Daoy (cell line): ENCODE measurements at places on chromosomes 6 and 20.

DNA sequence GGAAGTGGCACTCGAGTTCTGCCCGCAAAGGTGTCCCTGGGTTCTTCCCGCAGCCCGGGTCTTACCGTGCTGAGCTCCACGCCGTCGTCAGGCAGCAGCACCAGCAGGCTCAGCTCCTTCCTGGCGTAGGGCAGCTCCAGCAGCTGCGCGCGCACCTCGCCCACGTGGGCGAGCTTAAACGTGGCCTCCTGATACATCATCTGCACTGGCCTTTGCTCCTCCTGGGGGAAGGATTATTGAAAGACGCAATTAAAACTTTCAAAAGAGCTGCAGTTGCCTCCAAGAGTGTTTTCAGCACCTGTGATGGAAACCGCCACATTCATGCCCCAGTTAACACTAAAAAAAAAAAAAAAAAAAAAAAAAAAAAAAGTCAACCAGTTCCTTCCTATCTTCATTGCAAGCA lies 11.3 kb downstream of the SERPINB9 start:
- no peak for DNase-seq

- peak; percentile 99 for DNase-seq
Measured at GRCh38 chr6:89080281-89081128, at the start of gene PNRC1. PNRC1 (plus strand) TSS chr6:89080751; CDS start chr6:89080895, 144 bp downstream.

DNA sequence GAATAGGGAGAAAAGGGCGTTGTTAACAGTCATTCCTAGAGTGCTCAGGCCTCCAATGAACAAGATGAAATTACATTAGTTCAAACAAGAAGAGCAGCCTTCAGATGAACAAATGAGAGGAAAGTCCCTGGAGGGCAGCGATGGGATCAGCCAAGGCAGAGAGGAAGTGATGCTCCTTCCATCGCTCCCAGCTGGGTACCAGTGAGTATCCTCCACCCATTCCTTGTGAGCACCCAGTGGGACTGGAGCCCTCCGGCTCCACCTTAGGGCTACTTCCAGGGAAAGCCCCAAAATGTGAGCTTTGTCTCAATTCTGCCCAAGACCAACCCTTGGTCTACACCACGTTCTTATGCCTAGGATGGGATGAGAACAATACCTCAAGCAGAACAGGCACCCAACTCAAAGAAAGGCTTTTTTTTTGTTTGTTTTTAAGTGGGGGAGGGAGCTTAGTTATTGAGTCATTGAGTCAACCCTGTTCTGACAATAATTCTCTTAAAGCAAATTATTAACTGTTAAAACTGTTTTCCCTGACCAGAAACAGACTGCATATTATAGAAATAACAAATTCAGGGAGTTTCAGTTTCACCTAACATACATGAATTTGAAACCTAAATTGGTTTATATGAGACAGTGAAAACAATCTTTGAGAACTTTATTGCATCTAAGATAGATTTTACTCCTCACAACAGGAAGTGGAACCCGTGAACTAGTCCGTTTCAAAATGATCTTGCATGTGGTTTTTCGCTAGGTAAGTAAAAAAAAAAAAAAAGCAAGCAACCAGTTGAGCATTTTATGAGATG lies 106.9 kb downstream of the IPCEF1 start:
- DNase-seq, result no peak

- DNase-seq, result no peak
Measured at GRCh38 chr6:43283905-43284304, 14.2 kb upstream of the SLC22A7 start.

- no peak for DNase-seq
Measured at GRCh38 chr20:17507032-17507431, 24.1 kb downstream of the BFSP1 start.

DNA sequence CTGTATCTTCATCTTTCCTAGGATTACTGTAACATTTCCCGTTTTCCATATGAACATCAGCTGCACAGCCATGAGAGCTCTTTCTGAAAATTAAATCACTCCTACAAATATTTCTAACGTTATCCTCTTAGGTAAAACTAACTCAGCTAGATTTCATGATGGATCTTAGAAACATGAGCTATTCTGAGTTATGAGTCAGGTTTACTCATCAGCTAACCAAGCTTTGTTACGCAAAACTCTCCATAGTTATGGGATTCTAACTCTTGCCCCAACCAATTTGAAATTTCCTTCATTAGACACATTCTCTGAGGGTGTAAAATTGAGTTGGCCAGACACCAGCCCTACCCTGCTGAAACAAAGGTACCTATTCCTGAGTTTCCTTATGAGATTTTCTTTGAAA lies 14.0 kb downstream of the DEFB110 start:
- peak; percentile 11 for DNase-seq

- no peak for DNase-seq
Measured at GRCh38 chr6:63624091-63624490, 11.5 kb upstream of the PHF3 start.

DNA sequence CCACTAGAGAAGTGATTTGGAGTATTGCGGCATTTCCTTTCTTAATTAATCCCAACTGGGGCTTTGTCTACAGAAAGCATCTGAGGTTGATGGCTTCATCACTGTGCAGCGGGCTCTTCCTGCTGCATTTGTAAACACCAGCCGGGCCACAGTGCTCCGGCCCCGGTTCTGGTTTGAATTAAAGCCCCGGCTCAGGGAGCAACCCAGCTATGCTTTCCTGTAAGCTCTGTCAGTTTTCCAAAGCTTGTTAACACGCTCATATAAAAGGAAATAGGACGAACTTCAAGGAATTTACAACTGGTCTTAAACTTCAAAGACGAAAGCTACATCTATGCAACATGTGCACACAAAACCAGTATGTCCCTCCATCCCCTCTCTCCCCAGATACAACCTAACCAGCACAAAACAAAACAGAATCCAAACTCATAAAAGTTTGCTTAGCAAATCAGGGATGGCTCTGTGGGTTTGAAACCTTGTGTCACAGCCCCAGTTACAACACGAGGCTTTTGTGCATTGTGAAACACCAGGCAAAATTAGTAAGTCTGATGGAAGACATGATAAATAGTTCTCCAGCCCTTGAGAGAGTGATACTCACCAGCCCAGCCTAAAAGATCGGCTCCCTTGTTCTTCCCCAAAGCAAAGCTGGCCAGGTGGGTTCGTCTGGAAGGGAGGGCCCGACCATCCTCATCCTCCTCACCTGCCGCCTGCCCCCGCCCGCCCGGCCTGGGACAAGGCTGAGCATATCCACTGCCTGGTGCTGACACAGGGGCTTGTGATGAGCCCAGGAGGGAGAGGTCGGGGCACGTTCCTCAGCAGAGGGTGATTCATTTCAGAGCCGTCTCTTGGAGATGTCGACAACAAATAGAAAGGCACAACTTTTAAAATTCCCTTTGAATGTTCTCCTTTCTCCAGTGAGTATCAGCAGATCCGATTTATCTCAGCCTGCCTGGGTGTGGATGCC lies 197.9 kb downstream of the TFAP2C start:
- DNase-seq, result no peak

DNA sequence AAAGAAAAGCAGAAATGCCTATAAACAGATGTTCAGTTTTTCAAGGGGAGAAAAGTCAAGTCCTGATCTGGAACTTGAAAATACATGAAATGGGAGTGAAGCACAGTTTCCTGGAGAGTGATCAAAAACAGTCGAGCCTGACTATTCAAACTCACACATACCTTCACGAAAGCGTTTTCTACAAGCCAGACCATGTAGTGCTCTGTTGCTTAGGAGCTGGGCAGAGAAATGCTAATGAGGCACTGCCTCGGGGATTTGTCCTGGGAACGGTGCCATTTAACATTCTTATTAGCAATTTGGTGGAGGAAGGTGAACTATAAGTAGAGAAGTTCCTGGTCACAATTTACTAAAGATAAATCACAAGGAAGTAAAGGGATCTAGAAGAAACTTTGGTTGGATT lies 5.9 kb downstream of the NHSL1 start:
- peak; percentile 35 for DNase-seq

- no peak for DNase-seq
Measured at GRCh38 chr6:30557683-30557981, 537 bp downstream of the PRR3 start.

- no peak for DNase-seq
Measured at GRCh38 chr6:13759025-13759424, 47.4 kb upstream of the RANBP9 start.

- no peak for DNase-seq
Measured at GRCh38 chr6:71222671-71223070, 65.9 kb upstream of the OGFRL1 start.

DNA sequence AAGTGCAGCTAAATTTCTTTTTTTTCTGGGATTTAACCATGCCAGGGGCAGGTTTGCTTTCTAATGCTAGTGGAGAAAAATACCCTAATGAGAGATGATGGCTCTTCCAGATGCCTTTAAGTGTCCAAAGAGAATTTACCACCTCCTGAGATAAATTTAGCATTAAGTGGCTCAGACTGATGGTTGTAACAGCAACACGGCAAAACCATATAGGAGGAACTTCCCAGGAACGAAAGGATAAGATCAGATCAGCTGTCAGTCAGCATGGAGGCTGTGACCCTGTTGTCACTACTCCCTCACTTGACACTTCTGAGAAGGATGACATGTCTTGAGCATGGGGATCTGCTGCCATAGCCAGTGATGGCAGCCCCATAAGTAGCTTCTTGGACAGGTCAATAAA lies 860.0 kb downstream of the QKI start:
- DNase-seq, result no peak

DNA sequence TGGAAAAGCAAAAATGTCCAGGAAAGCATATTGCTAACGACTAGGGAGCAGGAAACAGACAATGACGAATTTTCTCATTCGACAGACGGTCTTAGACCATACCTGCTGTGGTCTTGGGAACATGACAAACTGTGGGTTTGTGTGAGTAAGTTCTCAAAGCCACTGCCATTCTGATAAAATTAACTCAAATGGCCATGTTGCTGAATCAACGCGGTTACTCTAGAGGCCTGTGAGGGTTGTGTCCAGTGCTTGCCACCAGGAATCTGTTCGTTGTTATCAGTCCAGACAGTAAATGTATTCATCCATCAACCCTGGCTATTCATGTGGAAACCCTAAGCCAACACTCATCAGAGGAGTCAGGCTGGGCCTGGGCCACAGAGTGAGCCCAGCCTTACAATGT lies 124.3 kb downstream of the MYLK4 start:
- peak; percentile 90 for DNase-seq

- no peak for DNase-seq
Measured at GRCh38 chr6:27882624-27883023, 29.6 kb downstream of the OR2B2 start.

GRCh38 chr20:5691918-5692618 lies 58.1 kb upstream of the SHLD1 start:
- DNase-seq, result no peak

DNA sequence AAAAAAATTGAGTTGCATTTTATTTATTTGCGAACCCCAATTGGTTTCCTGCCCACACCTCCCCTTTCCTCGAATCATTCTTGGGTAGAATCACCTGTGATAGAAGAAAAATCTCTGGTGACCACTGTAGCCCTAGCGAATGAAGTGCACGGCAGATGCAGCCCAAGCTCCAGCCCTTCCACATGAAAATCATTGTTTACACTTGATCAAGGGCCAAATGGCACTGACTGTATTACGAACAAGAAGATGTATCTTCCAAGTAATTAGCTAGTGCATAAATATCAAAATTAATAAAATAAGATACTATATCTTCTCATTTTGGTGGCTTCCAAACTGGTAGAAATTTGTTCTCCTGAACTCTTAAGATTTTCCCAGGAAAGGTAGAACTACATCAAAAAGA lies 93.4 kb upstream of the ARID1B start:
- no peak for DNase-seq

DNA sequence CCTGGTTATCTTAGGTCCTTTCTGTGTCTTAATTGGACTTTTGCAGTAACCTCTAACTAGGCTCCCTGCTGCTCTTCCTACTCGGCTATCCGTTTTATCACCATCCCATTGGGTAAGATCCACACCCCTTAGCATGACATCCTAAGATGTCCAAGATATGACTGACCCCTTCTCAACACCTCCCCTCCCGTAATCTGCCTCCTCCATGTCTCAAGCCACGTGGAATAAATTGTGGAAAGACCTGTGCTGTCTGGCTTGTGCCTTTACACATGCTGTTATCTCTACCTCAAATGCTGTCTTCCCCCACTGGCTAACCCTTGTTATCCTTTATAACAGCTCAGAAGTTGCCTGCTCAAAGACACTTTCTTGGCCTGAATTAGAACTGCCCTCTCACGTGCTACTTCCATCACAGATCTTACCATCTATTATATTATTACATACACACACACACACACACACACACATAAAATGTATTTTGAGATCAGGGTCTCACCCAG lies 26.5 kb downstream of the EIF2S2 start:
- DNase-seq, result no peak

DNA sequence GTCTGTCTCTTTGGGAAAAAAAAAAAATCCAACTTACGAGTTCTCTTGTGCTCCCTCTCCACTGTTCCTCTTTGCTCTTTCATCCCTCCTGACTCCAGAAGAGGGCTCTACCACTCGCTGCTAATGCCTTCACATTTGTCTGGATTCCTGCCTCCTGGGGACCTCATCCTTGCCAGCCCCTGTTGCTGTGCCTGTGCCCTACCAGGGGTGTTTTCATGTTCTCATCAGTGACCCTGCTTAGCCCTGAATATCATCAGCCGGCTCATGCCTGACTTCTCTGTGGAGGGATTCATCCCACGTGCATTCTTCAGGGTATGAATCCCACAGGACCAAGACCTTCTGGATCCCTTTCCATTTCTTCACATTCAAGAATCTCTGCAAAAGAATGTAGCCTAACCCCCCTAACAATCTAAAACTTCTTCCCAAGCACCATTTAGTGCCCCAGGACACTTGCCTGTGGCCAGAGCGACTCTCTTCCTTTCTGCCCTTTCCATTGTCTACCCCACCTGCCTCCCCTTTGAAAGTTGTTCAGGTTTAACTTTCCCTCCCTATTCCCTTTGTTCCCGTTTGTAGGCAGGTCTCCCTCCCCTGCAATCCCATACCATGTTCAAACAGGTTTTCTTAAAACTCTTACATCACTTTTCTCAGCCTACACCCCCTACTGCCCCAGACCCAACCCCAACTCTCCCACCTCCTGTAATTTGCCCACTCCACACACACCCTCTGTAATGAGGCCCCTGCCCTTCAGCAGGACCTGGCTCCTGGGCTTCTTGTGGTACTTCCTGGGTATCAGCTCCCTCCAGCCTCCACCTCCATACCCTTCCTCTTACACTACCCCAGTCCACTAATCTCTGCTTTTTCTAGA lies 50.2 kb downstream of the RREB1 start:
- DNase-seq, result no peak

GRCh38 chr6:127076466-127076865 lies 42.0 kb upstream of the RSPO3 start:
- DNase-seq, result no peak

- no peak for DNase-seq
Measured at GRCh38 chr6:140276133-140276532, 901.7 kb upstream of the CITED2 start.

DNA sequence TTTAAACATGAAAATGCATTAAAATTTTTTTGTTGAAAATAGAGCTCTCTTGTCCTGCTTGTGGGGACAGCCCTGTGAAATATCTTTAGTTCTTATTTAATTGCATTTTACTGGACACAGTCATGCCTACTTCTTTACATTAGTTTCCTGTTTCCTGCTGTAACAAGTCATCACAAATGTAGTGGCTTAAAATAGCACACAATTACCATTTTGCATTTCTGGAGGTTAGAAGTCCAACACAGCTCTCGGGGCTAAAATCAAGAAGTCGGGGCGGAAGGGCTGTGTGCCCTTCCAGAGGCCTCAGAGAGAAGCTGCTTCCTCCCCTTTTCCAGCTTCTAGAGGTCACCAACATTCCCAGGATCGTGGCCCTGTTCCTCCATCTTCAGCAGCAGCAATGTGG lies 29.4 kb downstream of the PNLDC1 start:
- DNase-seq, result no peak
